8988T (cell line): ENCODE measurements at places on chromosomes 12 and 14.

DNA sequence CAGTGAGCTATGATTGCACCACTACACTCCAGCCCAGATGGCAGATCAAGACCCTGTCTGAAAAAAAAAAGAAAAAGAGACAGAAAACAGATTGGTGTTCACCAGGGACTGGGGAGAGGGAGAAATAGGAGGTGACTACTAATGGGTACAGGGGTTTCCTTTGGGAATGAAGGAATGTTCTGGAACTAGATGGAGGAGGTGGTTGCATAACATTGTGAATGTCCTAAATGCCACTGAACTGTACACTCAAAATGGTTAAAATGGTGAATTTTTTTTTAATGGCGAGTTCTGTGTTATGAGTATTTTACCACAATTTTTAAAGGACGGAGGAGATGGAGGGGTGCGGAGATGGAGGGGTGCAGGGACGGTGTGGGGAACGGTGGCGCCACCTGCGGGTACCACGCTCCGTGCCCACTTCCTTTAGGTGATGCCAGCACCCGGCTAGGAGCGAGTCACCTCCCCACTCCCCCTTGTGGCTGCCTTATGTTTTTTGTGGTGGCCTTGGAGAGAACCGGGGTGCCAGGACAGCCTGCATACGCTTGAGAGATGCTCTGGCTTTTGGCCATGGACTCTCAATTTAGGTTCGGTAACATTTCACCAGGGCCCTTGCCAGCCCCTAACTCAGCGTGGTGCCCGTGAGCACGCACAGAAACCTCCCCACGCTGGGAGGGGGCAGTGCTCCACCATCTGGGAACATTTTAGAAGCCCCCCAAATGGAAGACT, 16.1 kb downstream of the UBC start:
- DNase-seq: no peak

- DNase-seq: no peak
These were observed 207.9 kb downstream of the SLC16A7 start for GRCh38 chr12:59803735-59804134.

- no peak for DNase-seq
These were observed 6.5 kb upstream of the OTX2 start for GRCh38 chr14:56816574-56817391.

GRCh38 chr14:43503508-43503907, 1003.6 kb downstream of the FSCB start:
- no peak for DNase-seq

DNA sequence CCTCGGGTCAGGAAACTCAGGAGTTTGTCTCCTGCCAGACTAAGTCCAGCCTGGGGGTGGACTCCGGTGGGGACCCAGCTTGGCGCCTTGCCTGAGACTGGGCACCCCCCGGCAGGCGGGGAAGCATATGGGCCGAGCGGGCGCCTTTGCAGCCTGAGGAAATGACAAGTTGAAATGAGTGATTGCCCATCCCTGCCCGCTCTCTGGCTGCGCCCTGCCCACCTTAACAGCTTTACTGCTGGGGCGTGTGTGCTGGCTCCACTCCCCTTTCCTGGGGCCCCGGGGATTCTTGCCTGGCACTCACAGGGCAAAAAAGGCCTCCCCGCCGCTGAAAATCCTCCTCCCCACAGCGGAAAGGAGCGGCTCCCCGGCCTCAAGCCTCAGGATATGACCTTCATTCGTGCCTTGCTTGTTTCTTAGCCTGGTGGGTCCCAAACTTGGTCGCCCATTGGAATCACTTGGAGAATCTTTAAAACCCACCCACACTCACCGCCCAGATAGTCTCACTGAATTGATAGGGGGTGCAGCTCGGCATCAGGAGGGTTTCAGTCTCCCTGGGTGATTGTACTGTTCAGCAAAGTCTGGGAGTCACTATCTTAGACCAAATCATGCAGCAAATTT, 1.5 kb downstream of the RFLNA start:
- DNase-seq: no peak

DNA sequence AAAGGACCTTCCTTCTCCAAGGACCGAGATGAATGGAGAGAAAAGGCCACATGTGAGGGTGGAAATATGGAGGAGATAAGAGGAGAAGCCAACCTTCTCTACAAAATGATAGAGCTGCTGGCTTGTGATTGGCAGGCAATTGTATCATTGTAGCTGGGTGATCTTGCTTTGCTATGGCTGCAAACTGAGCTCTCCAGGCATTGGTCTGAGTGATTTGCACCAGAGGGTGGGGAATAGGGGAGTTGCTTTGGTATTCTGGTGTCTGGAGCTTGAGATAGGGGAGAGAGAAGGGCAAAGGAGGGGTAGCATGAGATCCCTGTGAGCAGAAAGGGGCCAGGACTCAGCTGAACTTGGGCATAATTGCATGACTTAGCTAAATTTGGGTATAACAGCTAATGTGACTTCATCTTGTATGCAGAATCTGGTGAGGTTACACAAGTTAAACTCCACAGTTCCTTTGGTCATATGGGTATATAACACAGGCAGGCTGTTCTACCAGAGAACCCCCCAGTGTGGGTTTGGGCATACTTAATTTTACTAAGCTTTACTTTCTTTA, 72.0 kb downstream of the FOS start:
- no peak for DNase-seq

DNA sequence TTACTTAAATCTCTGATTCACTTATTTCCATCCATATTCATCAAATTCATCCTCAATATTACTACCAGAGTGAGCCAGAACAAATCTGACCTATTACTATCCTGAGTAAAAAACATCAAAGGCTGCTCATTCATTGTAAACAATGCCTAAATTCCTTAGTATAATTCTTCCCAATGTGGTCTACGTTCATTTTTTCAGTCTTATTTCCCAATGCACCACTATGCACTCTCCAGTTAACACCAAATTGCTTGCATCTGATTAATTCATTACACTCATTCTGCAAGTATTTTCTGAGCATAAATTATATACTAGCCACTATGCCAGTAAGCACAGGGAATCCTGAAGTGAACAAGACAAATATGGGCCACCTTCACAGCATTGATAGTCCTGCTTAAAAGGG, 110.0 kb downstream of the EPS8 start:
- DNase-seq: no peak

DNA sequence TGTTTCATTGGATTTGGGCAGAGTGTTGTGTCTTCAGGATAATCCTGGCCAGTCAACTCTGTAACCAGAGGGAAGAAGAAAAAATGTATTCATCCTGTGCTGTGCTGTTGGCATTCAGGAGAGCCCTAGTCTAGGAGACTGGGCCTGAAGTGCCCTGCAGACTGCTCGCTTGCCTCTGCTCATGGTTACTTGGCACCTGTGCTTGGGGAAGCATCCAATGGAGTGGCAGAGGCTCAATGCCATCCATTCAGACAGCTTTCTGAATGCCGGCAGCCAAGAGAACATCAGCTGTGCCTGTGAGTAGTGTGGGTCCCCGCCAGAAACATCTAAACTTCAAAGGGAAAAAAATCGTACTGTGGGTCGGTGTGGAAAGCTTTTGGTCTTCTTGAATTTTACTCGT, 124.2 kb downstream of the SRGAP1 start:
- DNase-seq: no peak

- DNase-seq: no peak
These were observed 79.2 kb upstream of the BTG1 start for GRCh38 chr12:92224685-92225331.

DNA sequence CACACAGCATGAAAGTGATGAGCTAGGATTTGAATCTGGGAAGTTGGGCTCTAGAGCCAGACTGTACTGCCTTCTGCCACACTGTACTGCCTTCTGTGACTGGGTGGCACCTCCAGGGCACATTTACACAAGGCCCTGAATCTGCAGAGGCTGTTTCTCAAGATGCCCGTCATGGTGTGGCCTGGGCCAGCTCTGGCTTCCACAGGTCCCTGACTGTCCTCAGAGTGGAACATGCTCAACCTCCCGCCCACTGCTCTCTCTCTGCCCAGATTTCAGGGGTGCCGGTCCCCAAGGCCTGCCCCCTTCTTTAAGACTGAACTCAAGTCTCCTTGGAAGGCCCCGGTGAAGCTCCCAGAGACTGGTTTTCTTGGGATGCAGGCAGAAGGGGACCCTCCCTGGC, 50.2 kb downstream of the C14orf132 start:
- no peak for DNase-seq

GRCh38 chr14:20501346-20501745, 4.0 kb upstream of the RNASE10 start:
- DNase-seq: no peak

DNA sequence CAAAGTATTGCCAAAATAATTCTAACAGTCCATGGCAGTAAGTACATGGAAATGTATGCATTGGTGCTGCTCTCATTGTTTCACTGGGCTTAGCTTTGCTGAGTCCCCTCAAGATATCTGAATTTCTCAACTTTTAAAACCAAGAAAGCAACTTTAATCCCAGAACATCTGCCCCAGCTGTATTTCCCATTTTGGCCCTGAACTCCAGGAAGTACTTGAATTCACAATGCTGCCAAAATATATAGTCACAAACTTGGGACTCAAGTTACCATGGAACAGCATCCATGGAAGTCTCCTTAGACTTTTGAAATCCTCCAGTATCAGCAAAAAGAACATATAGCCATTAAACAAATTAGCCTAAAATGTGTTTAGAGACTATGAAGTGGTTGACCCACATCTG, 78.5 kb upstream of the FLRT2 start:
- DNase-seq: no peak

DNA sequence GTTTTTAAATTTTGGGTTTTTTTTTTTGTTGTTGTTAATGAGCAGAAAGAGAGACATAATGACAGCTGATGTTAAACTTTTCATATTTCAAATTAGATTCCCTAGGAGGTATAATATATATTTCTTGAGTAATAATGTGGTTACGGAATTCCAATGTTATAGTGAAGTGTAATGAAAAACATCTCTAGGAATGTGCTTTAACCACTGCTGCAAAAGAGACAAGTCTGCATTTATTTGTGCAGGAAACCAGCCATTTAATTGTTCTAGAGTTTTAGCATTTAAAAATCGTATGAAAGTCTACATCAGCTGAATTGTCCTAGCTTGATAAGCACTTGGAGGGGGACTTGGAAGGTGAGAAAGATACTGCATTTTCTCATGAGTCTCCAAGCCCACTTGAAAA, 14.3 kb downstream of the SERPINA10 start:
- no peak for DNase-seq

- no peak for DNase-seq
These were observed 53.5 kb downstream of the SUDS3 start for GRCh38 chr12:118429688-118430383.

- no peak for DNase-seq
These were observed 268.2 kb downstream of the PCNX1 start for GRCh38 chr14:71175491-71175890.

DNA sequence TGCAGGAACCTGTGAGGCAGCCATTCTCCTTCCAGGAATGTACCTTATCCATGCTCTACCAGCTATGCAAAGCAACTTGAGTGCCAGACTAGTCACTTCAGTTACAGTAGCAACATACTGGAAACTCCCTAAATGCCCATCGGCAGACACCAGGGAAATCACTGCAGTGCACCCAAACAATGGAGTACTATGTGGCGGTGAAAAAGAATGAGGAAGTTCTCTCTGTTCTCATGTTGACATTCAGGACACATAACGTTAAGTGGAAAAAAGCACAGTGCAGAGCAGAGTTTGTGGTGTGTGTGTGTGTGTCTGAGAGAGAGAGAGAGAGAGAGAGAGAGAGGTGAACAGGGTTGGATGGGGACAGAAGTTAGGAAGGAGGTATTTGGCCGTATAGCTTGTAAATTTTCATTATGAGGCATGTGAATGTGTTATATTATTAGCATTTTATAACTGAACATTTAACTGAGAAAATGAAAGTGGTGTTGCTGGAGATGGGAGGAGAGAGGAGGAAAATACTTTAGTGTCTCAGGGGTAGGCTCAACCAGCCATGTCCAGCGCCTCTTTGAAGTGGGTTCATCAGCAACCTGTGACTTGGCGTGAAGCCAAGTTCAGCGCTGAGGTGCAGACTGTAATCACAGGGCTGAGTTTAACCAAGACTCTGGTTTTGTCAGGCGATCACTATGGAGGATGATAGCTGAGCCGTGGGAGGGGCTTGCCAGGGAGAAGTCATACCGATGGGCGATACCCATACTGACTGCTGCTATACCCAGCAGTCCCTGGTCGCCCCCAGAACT, 17.3 kb downstream of the TNFAIP2 start:
- DNase-seq: no peak

DNA sequence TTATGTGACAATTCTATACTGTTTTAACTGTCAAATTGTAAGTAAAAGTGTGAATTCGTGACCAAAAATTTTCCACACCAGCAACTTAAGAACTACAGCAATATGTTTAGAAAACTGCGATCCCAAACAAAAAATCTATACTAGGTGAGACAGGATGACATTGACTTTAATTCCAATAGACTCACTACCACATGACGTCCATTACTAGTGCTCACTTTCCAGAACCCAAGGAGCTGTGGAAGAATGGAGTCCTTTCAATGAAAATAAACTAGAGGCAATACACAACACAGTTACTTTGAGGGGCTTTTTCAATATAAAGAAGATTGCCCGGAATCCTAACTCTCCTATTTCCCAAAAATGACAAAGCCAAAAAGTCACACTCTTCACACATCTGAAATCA, 1.4 kb downstream of the EPS8 start:
- DNase-seq: no peak

- DNase-seq: no peak
These were observed 50.1 kb upstream of the RERGL start for GRCh38 chr12:18139989-18140596.

DNA sequence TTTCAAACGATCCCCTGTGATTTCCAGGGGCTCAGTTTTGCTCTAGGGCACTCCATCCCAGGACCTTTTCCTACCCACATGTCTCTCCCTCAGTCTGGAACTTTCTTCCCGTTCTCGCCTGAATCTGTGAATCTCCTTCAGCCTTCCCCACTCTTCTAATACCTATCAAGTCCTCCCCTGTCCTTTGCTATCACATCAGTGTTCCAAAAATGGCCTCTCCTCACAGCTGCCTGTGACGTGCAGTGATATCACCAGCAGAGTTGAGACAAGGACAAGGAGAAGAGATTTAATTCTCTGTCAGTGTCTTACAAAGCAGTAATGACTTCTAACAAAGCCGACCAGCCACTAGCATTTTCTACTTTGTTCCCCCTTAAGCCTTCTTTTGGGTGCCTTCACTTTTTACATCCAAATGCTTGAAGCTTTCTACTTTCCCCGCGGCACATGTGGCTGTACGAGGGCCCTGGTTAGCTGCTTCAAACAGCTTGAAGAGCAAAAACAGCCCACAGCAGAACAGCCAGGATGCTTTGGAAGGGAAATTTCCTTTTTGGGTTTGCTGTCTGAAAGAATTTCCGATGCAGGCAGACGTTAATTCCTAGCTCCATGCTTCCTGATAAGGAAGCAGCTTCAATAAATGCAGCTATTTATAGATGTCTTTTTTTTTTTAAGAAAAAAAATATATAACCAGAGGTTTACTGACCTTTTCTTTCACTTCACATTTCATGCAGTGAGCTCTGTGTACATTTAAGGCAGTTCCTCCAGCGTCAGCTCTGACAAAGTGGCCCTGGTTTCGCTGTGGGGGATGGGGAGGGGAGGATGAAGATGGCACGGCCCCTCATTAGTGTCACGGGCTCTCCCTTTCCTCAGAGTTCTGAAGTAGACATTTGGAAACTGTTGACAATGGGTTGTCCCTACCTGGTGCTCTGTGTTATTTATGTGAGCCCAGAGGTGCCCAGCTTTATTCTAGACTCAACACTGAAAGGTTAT, 109.3 kb downstream of the ETV6 start:
- DNase-seq: no peak

GRCh38 chr12:88544991-88545980, 35.0 kb downstream of the KITLG start:
- no peak for DNase-seq

- DNase-seq: no peak
These were observed 82.9 kb upstream of the GPHB5 start for GRCh38 chr14:63401646-63402045.

GRCh38 chr14:55712491-55712890, 132.5 kb downstream of the KTN1 start:
- no peak for DNase-seq
